ENCODE measurements at places on chromosomes 5 and 9.

- DNase-seq: no peak
These were observed 31.9 kb downstream of the FAM219A start for GRCh38 chr9:34426347-34427074.

DNA sequence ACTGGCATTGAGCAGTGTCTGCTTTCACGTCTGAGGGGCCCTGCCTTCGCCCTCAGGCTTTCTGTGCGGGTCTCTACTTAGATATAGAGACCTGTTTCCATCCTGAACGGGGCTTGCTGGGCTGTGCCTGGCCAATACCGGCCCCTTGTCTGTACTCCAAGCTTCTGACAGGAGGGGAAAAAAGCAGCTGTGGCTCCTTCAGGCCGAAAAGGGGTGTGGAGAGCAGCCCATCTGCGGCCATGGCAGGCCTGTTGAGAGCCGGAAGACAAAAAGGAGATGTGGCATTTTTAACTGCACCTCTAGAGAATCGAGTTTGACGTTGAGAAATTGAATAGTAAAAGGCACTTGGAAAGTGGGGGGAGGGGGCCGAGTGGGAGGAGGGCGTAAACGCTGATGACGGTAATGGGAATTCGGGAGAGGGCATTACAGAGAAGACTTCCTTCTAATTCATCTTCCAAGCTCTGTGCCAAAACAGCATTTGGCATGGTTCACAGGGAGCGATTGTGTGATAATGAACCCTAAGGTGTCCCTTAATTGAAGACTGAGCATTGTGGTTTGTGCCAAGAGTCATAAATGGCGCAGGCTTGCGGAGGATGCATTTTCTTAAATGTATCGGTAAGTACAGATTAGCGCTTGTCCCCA lies 25.1 kb upstream of the PRDM12 start:
- no peak for DNase-seq

GRCh38 chr9:124660341-124660801 lies 110.7 kb downstream of the NR6A1 start:
- DNase-seq: no peak

- DNase-seq: peak; percentile 86
These were observed 13.4 kb upstream of the TNIP1 start for GRCh38 chr5:151094030-151094851.

DNA sequence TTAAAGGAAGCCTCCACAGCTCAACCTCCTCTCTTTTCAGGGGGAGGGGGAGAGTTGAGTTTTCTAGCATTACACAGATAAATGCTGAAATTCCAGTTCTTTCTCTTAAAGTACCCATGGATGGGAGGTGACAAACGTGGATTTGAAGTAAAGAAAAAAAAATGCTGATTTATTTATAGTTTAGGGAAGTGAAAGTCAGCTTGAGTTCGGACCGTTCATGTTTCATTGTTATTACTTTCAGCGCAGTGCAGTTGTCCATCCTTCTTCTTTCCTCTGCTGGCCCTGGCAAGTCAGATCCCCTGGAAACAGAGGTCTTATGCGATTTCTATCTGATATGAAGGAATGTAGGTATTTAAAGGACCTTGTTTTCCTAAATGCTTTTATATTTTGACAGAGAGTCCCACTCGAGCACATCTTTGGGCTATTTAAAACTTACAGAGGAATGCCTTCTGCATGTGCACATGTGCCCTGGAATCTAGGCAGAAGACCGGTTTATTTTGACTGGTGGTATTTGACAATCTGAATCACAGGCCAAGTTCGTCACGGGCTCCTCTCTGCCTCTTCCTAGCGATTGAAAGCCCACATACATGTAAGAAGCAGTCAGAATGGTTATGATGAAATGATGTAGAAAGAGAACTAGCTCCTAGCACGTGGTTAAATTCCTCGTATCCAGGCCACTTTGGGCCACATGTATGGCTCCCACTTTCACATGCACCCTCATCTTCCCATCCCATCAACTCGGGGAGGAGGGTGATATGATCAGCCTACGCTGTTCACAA lies 385.2 kb upstream of the KLF4 start:
- DNase-seq: no peak

GRCh38 chr9:79043916-79044315 lies 527.8 kb upstream of the TLE4 start:
- no peak for DNase-seq

GRCh38 chr5:57166276-57166675 lies 7.6 kb upstream of the GPBP1 start:
- no peak for DNase-seq

DNA sequence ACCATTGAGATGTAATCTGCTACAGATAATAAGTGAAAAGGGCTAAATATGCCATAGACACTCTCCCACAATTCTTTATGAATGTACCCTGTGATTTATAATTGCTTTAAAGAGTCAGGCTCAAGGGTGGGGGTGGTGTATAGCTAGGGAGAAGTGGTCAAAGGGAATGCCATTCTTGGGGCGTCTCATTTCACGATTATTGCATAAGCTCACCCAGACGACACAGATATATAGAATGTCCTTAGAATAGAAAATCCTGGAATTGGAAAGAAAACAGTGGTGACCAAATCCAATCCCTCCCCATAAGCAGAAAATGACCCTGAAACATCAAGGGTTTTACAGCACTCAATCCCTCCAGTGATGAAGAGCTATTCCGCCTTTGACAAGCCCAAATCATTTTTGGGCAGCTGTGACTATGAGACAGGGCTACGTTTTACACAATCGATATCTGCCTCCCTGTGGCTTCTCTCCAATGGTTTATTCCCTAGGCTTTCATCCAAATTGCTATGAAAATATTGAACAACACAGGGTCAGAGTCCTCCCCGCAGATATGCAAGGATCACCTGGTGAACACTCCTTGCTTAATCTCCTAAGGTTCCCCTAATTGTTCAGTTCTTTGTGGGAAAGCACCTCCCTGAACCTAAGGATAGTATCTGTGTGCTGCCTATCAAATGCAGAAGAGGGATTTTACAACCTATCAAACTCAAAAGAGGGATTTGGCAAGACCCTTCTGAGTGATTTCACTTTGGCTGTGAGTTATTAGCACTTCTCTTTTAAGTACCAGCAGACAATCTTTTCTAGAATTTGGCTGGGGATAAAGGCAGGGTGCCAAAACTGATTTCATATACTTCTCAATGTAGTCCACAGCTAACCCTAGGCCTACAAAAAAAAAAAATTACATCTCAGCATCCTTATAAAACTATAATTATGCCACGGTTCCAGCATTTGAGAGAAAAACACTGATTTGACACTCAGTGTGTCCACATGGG lies 144.9 kb upstream of the CDH6 start:
- DNase-seq: no peak

DNA sequence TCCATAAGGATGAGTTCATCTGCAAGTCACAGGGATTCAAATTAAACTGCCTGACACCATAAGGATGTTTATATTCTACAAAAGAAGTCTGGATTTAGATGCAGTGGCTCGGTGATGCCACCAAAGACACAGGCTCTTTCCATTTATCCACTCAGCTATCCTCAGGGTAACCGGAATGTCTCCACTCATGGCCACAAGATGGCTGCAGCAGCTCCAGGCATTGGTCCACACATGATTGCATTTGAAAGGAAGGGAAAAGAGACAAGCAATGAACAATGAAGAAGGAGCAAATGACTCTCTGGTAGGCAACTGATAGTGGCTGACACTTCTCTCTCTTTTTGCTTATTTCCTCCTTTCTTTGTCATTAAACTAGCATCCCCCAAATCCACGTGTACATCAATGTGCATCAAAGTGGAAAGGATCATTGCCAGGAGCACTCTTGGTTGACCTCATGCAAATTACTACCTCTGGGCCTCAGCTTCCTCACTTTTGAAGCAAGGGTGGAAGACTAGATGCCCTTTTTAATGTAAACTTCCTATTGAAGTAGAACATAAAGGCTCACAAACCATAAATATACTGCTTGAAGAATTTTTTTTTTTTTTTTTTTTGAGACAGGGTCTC lies 7.2 kb upstream of the SNX30 start:
- DNase-seq: no peak

DNA sequence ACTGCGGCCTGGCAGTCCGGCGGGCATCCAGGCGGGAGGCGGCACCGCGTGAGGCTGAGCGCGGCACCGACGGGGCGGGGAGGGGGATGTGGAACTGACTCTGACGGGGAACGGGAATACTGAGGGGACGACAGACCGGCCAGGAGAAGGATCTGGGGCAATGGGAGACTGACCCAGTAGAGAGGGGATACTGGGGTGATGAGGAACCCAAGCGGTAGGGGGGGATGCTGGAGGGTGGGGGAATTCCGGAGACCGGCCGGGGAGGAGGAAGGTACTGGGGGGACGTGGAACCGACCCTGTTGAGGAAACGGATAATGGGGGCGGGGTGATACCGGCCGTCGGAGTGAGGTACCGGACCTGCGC lies 423 bp downstream of the IPPK start:
- DNase-seq: peak; percentile 25

- DNase-seq: no peak
These were observed 38.6 kb downstream of the B4GALT1 start for GRCh38 chr9:33128570-33128969.
